ENCODE measurements at places on chromosomes 11 and 22.
A peak's percentile ranks its signal among the peaks of the same experiment; 100 is the strongest.

GRCh38 chr11:101668236-101668635 lies 84.4 kb upstream of the TRPC6 start:
- DNase-seq = no peak

- DNase-seq = no peak
These were observed 149.9 kb downstream of the FEZ1 start for GRCh38 chr11:125346179-125346530.

GRCh38 chr22:39724390-39724789 lies 153.8 kb downstream of the CACNA1I start:
- peak; percentile 35 for DNase-seq

- DNase-seq = no peak
These were observed 25.5 kb upstream of the EHF start for GRCh38 chr11:34595391-34595790.

GRCh38 chr11:111938687-111939160 lies 1.6 kb downstream of the DIXDC1 start:
- DNase-seq = peak; percentile 65

GRCh38 chr11:13885083-13885482 lies 77.4 kb upstream of the SPON1 start:
- DNase-seq = no peak

- no peak for DNase-seq
These were observed 17.6 kb downstream of the C22orf31 start for GRCh38 chr22:29043906-29044575.

- no peak for DNase-seq
These were observed 185.3 kb downstream of the C11orf91 start for GRCh38 chr11:33515347-33515746.

DNA sequence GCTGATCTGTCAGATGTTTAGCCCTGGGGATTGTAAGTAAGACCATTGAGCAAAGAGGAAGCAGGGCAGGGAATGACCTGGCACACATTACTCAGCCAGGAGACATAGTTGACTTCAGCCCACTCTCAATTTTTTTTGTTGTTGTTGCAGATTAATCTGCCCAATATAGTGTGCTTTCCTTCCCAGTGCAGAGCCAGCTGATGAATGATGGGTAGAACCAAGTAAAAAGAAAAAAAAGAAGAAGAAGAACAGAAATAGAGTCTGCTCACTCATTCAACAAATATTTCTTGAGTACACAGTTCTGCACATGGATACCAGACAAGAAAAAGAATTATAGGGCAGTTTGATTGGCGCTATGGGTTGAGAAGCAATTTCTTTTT lies 292.7 kb downstream of the ETS1 start:
- DNase-seq = no peak

GRCh38 chr11:48004456-48004855 lies 24.1 kb downstream of the PTPRJ start:
- DNase-seq = no peak

DNA sequence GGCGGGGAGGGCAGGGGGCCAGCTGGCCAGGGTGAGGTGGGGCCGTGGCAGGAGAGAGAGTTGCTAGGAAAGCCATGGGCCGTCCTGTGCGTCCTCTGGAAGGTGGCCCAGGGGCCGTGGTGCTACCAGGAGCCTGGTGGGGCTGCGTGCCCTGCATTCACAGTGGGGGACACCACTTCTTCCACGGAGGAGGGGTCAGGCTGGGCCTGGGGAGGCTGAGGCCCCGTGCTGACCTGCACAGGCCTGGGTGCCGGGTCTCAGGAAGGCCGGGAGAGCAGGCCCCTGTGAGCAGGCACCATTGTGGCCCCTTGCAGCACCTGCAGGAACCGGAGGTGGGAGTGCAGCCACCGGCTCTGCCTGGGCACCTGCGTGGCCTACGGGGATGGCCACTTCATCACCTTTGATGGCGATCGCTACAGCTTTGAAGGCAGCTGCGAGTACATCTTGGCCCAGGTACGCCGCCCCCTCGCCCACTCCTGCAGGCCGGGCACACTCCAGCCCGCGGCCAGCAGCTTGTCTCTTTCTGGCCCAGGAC lies 12.0 kb downstream of the MUC5B start:
- no peak for DNase-seq

- DNase-seq = no peak
These were observed 4.1 kb downstream of the PPP1CA start for GRCh38 chr11:67397536-67397935.

DNA sequence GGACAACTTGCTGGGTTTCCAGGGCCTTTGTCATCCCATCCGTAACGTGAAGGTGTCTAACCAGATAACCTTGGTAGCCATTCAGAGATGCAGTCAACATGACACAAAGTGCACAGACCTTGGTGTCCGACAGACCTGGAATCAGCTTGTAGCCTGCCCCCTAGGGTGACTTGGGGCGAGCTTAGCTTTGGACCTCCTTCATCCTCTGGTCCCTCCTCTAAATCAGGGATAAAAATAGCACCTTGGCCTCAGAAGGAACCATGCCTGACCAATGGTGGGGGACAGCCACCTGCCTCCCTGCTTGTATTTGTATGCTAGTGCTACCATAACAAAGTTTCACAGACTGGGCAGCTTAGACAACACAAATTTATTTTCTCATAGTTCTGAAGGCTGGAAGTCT lies 3.7 kb downstream of the SNRPD3 start:
- DNase-seq = no peak

- no peak for DNase-seq
These were observed 61.9 kb downstream of the TSPAN18 start for GRCh38 chr11:44788536-44789261.

- DNase-seq = no peak
These were observed 6.5 kb downstream of the TSSK2 start for GRCh38 chr22:19137384-19138216.

GRCh38 chr11:64176751-64177150 lies 9.2 kb upstream of the STIP1 start:
- no peak for DNase-seq

GRCh38 chr22:44661070-44661469 lies 40.9 kb upstream of the PRR5 start:
- no peak for DNase-seq

GRCh38 chr11:134501406-134502152 lies 89.5 kb upstream of the B3GAT1 start:
- DNase-seq = no peak

- DNase-seq = no peak
These were observed 32.1 kb downstream of the FAM168A start for GRCh38 chr11:73565804-73566203.

GRCh38 chr22:40919446-40919845 lies 31.7 kb upstream of the RBX1 start:
- DNase-seq = no peak
